Right renal cortex interstitium (tissue), 3 donors: ENCODE measurements at places on chromosomes 7 and 10. TPM values are rescaled to one million over a fixed set of nuclear protein-coding genes. Genes with fewer than 3 reads are reported as not detected.

GRCh38 chr10:133357285-133358161, at the start of gene FUOM:
Gene FUOM, minus strand, starts transcription at chr10:133358019. Its CDS starts 12 bp downstream, at chr10:133358007.
- DNase-seq: no peak

GRCh38 chr7:68417659-68418058, 1180.6 kb upstream of the AUTS2 start:
- no peak for DNase-seq

DNA sequence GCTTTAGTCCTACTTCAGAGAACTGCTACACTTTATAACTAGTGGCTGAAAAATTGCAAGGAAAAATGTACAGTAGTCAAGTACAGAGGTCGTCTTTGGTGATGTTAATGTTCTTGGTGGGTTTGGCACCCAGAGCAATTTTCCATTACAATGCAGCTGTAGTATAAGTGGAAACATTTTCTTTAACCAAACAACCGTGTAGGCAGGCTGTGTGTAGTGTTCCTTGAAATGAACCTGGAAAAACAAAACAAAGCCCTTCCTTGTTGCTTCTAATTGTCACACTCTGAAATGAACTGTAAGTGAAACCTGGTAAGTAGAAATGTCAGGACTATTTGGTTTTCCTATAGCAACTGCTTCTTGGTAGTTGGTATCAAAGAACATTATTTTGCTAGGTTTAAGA, 256.9 kb downstream of the MDFIC start:
- no peak for DNase-seq

DNA sequence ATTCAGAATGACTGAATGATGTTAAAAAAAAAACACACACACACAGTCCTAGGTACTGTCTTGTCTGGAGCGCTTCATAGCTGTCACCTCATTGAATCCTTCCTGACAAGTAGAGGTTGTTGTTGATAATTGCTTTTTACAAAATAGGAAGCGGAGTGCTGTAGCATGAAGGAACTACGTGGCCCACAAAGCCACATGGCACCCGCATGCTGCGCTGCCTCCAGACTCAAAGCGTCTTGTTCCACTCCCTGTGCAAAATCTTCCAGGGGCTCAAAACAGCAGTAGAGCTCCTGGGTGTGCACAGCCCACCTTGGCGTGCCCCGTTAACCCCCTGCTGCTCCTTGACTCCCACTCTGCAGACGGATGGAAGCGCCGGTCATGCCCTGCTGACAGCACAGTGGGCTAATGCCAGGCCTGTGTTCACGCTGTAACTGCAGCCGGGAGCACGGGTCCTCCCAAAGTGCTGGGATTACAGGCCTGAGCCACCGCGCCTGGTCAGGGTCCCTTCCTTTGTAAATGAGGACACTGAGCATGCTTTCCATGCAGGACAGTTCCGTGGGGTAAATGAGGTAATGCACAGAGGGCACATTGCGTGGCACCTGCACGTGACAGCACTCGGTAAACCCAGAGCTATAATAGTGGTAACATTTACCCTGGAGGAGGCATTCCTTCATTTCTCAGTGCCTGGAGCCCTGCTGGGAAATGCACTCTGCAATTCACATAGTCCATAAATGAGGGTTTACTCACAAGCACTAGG, 91.1 kb upstream of the GNA12 start:
- DNase-seq: no peak

- no peak for DNase-seq
Observed at GRCh38 chr10:70232155-70232858, 922 bp downstream of the PPA1 start.

DNA sequence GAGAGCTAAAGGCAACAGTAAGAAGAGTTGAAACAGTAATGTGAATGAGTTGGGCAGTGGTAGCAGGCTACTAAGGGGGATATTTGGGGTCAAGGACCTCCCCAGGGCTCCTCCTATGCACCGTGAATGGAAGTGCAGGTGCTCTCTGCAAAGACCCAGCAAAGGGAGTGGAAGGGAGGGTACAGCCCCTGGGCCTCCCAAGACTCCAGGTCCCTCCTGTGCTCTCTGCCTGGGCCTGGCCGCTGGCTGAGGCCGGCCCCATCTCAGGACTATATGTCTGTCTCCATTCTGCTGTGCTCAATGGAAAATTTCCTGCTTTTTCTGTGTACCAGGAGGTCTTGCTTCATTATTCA, 372.1 kb upstream of the MKI67 start:
- DNase-seq: no peak

DNA sequence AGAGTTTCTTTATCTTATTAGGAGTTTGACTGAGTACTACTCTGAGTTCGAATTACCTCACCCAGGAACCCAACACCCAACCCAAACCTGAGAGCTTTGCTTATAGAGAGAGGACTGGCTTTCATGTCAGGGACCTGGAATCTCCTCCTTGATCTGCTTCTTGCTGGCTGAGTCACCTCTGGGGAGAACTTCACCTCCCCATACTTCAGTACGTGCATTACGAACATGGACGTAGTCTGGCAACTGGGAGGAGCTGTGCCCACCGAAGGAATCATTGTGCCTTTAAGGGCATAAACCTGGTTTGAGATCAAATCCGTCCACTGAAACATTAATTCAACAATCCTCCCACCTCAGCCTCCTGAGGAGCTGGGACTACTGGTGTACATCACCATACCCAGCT, 12.2 kb upstream of the PSAP start:
- no peak for DNase-seq

- no peak for DNase-seq
Observed at GRCh38 chr10:61136139-61136538, 192.2 kb upstream of the RHOBTB1 start.

DNA sequence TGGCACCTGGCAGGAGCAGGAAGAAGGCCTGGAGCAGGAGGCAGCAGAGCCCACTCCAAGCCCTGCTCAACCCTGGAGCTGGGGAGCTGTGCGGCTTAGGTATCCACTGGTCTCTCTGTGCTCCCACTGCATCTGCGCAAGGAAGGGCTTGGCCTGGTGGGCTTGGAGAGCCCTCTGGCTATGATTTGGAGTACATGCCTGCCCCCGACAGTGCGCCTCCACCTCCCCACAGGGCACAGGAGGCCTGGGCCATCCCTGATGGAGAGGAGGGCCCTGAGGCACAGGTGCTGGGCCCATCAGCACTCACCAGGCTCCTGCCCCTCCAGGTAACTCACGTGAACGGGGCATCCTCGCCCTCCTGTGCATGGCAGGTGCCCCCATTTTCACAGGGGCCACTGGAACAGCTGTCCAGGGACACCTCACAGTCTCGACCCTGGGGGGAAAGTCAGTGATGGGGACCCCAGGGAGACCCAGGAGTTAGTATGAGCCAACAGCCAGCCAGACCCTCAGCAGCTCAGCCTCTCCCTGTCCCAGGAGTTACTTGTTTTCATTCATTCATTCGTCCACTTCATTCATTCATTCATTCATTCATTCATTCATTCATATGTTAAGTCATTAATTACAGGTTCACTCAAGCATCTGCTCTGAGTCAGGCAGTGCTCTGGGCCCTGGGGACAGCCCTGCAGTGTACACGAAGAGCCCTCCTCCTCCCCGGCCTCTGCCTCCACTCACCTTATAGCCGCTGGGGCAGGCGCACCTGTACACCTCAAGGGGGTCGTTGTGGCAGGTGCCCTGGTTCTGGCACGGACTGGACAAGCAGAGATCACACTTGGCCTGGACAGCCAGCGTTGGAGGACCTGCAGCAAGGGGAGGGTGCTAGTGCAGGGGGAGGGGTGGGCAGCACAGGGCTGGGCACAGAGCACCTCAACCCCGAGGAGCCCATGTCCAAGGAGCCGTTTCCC, 167.2 kb downstream of the SLIT1 start:
- DNase-seq: no peak

DNA sequence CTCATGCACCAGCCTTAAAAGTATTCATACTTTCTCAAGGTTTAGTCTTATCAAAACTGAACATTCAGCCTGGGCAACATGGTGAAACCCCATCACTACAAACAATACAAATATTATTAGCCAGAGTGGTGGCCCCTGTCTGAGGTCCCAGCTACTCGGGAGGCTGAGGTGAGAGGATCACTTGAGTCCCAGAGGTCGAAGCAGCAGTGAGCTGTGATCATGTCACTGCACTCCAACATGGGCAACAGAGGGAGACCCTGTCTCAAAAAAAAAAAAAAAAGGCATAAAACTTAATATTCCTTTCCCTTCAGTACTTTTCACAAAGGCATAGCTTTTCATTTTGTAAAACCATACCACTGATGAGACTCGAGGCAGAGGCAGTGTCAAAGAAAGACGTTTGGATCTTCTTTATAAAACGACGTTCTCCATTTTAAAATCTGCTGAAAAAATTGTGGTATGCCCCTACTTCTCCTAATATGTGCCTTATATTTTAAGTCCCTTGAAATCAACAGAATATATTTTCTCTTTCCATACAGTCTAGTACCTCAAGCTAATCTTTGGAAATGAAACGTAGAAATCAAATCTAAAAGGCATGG, 1.9 kb downstream of the NSUN6 start:
- no peak for DNase-seq

GRCh38 chr7:142553216-142553615, 196.1 kb upstream of the PRSS1 start:
- no peak for DNase-seq

DNA sequence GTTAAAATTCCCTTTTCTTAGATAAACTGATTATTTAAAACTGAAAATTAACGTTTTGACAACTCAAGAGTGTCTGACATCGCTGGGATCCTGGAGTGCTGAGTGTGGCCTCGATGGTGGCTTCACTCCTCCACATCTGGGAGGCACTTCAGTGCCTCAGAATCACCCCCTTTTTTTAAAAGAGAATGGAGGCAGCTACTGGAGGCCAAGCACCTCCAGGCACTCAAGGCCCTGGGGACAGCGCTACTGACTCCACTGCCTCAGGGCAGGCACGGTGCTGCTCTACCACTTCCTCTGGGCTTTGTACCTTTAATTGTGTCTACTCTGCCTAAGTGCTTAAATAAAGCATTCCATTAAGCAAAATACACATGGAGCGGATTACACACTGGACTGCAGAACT, 27.2 kb upstream of the NCAPG2 start:
- no peak for DNase-seq

GRCh38 chr7:129606803-129607202, 4.7 kb upstream of the NRF1 start:
- no peak for DNase-seq

DNA sequence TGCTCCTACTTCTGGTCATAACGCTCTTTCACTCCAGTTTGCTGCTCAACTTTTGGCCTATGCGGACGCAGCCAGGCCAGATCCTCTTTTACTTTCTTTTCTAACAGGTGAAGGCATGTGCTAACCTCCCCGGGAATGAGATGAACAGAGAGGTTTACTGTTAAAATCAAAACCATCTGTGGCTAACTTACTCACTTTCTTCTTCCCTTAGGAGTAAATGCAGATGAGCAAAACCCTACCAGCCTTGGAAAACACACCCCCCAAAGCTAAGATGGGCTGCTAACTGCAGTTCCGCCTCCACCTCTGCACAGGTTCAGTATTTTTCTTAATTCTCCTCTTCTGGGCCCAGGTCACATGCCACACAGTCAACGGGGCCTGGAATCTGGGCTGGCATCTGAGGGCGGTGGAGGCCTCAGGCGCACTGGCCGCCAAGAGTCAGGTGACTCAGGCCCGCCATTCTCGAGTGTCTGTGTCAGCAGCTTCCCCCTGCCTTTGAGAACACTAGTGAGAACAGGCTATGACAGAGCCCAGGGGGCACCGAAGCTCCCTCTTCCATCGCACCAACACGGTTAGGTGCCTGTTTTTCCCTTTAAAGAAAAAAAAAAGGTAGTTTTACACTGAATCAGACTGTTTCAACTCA, 11.1 kb downstream of the FAM53B start:
- no peak for DNase-seq

- no peak for DNase-seq
Observed at GRCh38 chr7:91514591-91514990, 250.4 kb downstream of the FZD1 start.

GRCh38 chr10:80569131-80569895, 31.6 kb downstream of the SH2D4B start:
- no peak for DNase-seq

DNA sequence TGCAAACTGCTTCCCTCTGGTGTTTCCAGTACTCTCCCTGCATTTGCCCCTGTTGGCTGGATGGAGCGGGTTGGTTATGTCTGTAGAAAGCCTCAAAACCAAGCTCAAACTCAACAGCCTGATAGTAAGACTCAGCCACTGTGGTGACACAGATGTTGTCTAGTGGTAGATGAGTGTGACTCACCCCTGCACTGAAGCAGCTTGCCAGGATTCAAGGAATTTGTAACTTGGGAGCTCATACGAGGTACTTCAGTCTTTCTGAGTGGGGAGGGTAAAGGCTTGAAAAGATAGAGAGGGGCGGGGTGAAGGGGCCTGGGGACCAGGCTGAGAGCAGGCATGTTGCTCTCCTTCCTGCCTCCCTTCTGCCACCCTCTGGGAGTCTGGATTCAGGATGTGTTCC, 22.9 kb upstream of the AQP1 start:
- DNase-seq: no peak

- DNase-seq: no peak
Observed at GRCh38 chr10:97788552-97789442, 17.0 kb upstream of the SFRP5 start.

- DNase-seq: no peak
Observed at GRCh38 chr10:76089556-76090180, 658.2 kb downstream of the LRMDA start.

DNA sequence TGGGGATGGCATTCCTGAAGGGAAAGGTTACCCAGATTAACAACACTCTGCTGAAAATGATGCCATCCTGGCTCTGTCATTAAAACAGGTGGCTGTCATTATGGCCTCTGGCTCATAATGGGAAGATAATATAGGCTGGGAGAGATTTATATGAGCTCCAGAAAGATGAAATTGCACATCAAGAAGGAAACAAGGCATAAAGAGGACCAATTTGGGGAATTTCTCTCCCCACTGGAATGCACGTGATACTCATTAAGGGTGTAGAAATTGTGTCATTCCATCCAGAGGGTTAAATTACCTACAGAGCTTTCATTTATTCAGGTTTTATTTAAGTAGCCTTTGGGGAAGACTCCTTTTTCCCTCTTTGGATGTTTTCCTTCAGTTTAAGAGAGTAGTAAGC, 71.6 kb upstream of the CELF2 start:
- no peak for DNase-seq

- no peak for DNase-seq
Observed at GRCh38 chr10:78780551-78780961, 288.2 kb upstream of the ZMIZ1 start.

- DNase-seq: peak; percentile 53
Observed at GRCh38 chr10:118568327-118568848, 27.1 kb downstream of the PRLHR start.

- no peak for DNase-seq
Observed at GRCh38 chr10:124198871-124199270, 105.5 kb upstream of the CHST15 start.

- DNase-seq: no peak
Observed at GRCh38 chr10:48897441-48897790, 42.2 kb downstream of the LRRC18 start.

GRCh38 chr7:137146012-137146455, 197.5 kb downstream of the PTN start:
- DNase-seq: no peak

ZNF485 gene
- 4.9 TPM for polyA plus RNA-seq

TMEM213 gene
- polyA plus RNA-seq: 48.0 TPM

MRPS17 gene
- 21.7 TPM for polyA plus RNA-seq

TUBAL3 gene
- 0.45 TPM for polyA plus RNA-seq

ARL5B gene
- polyA plus RNA-seq: 43.4 TPM

ZNF32 gene
- polyA plus RNA-seq: 76.3 TPM

EBF3 gene
- polyA plus RNA-seq: 0.79 TPM

ITGB8 gene
- 42.0 TPM for polyA plus RNA-seq

SUGCT gene
- 15.4 TPM for polyA plus RNA-seq

FAM25G gene
- not detected for polyA plus RNA-seq

FGFR2 gene
- 96.1 TPM for polyA plus RNA-seq

HOXA5 gene
- 59.7 TPM for polyA plus RNA-seq
